Hindlimb muscle (tissue), 1 donor: ENCODE measurements at places on chromosomes 6 and 20. TPM values are rescaled to one million over a fixed set of nuclear protein-coding genes. Genes with fewer than 3 reads are reported as not detected.

Gene OPRL1
- polyA plus RNA-seq = 1.1 TPM

Gene ME1
- polyA plus RNA-seq = 1.2 TPM

GRCh38 chr6:89487864-89488263 is 54.9 kb downstream of the ANKRD6 start:
- no peak for DNase-seq

GRCh38 chr6:105562027-105562426 is 159.1 kb upstream of the PREP start:
- no peak for DNase-seq
